ENCODE measurements at places on chromosomes 13 and 19. TPM values are rescaled to one million over a fixed set of nuclear protein-coding genes. Genes with fewer than 3 reads are reported as not detected.

The TNFAIP8L1 gene
- polyA plus RNA-seq, result 5.8 TPM

The NRTN gene
- 4.9 TPM for polyA plus RNA-seq

The TNPO2 gene
- polyA plus RNA-seq, result 43.4 TPM

The ZNF528 gene
- polyA plus RNA-seq, result 10.0 TPM

The SELENOV gene
- not detected for polyA plus RNA-seq

The SLC25A41 gene
- not detected for polyA plus RNA-seq

The GAMT gene
- 7.4 TPM for polyA plus RNA-seq

The NLRP5 gene
- not detected for polyA plus RNA-seq
